NCI-H1105 treated with DMSO at 0.1 percent for 48 hours (cell line): ENCODE measurements at places on chromosomes 2 and 18.

DNA sequence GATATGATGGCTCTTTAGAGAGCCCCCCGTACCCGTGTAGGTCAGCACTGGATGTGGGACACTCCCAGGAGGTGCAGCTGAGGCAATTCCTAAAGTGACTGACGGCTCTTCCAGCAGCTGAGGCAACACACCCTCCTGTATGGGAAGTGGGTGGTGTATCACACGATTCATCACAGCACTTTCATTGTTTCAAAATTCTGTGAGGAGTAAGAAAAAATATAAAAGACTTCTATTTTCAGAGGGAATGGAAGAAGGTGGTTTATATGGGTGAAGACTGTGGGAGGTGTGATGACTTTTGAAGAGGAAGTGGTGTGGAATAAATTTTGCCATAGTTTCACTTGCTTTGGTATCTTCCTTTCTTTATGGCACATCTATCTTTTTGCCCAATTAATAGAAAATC is 22.3 kb downstream of the QPCT start:
- DNase-seq = no peak

GRCh38 chr2:19677825-19678518 is 223.8 kb downstream of the TTC32 start:
- no peak for DNase-seq

- no peak for DNase-seq
Observed at GRCh38 chr2:190596993-190597392, 51.9 kb upstream of the NAB1 start.

DNA sequence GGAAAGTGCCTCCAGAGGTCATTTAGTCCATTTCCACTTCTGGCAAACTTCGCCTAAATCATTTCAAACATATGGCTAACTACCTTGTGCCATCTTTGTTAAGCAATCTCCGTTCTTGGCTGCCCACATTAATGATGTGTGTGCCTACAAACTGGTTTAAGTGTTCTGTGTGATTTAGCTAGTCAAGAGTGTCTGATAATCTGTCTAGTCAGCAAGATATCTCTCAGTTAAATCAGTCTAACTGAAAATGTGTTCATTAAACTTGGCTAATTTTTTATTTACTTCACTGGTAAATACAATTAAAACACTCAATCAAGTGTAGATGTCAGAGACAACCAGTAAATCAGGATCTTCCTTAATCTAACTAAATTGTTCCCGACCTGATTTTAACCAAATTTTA is 352.4 kb downstream of the ERBB4 start:
- DNase-seq = no peak

DNA sequence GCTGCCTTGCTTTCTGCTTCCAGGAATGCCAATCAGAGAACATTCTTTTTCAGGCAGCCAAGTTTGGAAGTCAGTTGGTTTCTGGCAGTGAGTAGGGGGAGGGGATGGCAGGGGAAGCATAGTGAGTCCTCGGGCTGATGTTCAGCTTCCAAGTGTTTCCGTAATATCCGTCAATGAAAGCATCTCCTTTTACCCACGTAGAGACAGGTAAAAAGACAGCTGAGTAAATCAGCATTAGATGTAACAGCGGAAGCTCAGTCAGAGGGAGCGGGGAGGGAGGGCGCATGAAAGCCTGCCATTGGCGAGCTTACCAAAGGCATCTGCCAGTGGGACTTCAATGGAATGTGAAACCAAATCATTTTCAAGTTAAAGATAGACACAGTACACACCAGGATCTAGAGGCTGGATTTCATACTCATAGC is 117.1 kb upstream of the DTNA start:
- DNase-seq = no peak

DNA sequence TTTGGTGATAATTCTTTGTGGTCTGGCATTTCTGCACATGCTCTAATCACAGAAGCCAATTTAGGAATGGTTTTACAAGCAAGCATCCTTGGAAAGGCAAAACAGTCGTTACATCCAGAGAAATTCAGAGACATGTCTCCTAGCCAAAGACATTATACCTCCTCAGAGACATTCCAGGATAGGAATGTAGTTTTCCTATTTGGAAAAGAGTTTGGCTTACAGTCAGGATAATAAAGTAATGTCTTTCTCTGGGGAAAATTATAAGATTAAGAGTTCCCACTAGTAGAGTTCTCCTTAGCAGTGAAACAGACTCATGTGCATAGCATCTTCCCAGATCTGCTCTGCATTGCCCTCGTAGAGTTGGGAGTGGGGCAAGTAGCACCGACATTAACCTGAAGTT is 753.6 kb upstream of the TMEFF2 start:
- no peak for DNase-seq

- DNase-seq = no peak
Observed at GRCh38 chr2:231924889-231925275, 1.3 kb downstream of the NPPC start.

DNA sequence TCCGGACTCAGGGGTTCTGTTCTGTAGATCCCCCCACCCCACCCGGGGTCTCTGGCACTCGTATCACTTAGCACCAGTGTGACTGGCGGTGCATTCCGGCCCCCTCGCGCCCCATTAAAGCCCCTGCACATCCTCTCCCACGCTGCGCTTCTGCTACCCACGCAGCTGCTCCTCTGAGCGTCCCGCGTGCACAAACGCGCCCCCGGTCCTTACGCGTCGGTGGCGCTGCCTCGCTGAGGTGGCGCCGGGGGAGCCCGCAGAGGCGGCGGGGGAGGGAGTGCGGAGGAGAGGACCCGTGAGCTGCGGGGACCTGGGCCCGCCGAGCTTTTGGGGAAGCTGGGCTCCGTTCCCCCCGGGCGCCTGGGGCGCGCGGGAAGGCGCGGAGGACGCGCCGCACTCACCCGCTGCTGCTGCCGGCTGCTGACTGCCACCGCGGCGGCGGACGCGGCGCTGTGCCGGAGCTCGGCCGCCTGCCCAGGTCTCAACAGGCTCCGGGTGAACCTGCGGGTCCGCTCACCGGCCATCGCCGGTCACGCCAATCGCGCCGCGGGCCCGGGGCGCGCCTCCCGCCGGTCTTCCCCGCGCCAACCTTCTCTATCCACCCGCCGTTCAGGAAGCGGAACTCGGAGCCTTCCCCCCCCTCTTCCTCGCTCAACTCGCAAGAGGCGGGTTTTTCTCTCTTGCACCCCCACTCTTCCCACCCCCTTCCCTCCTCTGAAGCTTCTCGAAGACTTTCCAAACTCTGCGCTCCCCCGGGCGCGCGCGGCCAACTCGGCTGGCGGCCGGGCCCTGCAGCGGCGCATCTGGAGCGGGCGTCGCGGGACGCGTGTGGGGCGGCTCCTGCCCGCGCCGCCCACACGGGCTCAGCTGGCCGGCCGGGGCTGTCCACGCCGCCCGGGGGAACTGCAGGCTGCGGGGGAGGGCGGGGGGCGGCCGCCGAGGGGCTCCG is at the start of gene DOCK10:
Gene DOCK10 (minus strand): TSS at position 618 of the 949 bp plus-strand sequence. CDS start 94 bp downstream, at position 524.
- DNase-seq = peak; percentile 30

- DNase-seq = no peak
Observed at GRCh38 chr18:2960983-2961696, 51.8 kb downstream of the LPIN2 start.

- no peak for DNase-seq
Observed at GRCh38 chr18:51767293-51767692, 569.8 kb upstream of the MEX3C start.

GRCh38 chr2:240433973-240434727 is 1.3 kb upstream of the GPC1 start:
- DNase-seq = no peak

GRCh38 chr2:27108221-27108620 is 10.7 kb downstream of the CGREF1 start:
- no peak for DNase-seq

DNA sequence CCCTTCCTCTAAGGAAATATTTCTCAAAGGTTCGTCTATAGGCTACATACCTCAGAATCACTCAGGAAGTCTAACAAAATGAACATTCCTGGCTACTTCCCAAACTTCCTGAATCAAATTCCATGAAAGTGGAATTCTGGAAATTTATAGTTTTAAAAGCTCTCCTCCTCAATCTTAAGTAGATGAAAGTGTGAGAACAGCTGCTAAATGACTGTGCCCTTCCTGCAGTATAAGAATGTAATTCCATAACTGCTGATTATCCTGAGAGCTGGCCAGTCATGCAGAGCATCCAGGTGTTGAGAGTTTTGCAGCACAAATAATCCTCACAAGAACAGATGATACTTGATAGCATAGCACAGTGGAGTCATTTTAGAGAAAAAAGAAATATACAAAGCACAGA is 265.0 kb downstream of the KCNJ3 start:
- DNase-seq = no peak

- no peak for DNase-seq
Observed at GRCh38 chr2:157746234-157746950, 117.7 kb upstream of the ACVR1C start.

GRCh38 chr18:7084080-7085065 is 33.2 kb downstream of the LAMA1 start:
- no peak for DNase-seq

DNA sequence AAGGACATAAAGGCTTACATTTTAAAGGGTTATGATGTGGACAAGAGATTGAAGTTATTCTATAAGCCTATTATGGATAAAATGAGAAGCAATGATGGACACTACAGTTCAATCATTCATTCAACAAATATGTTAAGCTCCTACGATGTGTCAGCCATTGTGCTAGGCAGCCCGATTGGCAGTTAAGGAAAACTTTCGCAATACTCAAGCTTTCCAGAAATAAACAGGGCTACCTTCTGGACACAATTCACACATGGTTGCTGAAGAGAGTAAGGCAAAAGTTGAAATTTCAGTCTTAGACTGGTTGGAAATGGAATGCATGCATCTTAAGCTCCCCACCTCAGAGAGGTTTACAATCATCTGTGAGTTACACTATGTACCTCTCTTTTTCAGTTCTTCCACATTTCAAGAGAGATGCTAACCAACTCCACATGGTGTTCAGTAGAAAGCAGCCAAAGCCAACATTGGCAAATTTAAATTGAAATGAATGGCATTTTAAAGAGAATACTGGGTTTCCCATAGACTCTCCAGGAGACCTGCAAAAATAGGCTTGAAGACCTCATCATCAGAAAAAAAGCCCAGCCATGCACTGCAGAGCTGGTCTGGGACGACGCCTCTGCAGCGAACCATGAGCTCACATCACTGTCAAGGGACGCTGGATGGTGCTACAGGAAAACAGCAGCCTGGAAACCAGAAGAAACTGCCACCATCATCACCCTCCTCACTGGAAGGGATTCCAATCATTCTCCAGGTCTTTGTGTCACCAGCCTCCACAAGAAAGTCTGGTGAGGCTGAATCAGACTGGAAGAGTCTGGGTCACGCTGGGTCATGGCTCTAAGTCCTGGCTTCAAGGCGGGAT is 276.3 kb downstream of the AFF3 start:
- no peak for DNase-seq

GRCh38 chr2:26255759-26256384 is 11.1 kb downstream of the HADHB start:
- DNase-seq = no peak

GRCh38 chr2:29923110-29923721 is 1.8 kb upstream of the ALK start:
- DNase-seq = peak; percentile 71

GRCh38 chr2:108413711-108414095 is 35.3 kb upstream of the GCC2 start:
- no peak for DNase-seq

DNA sequence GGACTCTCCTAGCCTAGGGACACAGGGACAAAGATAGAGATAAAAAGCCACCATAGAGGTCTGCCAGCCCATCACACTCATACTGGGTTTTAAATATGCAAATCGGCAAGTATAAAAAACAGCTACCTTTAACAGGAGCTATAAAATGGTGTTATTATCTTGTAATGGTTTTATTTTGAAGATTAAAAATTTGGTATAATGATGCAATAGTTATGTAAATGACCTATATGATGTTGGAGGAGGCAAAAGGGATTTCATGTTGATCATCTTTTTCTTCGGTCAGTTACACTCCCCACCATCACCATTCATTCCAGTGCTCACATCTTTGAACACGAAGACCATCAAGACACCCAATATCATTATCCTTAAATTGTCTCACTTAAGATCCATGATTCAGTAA is 11.2 kb downstream of the ZNF521 start:
- no peak for DNase-seq

DNA sequence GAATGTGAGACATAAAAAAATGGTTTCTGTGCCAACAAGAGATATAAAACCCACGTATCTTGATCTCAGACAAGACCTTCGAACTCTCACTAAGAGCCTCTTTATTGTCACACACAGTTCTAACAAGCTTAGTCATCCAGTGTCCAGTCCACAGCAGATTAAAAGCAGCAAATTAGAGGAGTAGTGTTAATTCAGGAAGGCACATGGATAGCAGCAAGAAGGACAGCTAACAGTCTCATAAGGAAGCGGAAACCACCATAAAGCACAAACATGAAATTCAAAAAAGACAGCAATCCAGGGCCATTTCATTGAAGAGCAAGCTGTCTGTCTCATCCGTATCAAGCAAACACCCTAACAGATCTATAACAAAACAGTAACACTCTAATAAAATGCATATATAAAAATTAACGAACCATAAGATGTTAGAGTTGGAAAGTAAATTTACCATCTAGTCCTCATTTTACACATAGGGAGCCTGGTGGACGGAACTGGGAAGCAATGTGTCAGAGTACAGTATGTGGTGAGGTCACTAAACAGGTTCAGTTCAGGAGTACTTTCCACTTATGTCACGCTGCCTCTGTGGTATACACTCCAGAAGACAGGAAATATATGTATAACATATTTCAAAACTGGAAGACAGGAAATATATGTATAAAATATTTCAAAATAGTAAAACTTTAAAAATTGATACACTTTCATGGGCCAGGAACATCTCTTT is 18.3 kb downstream of the AAK1 start:
- no peak for DNase-seq

- no peak for DNase-seq
Observed at GRCh38 chr2:55163941-55164390, 68.1 kb downstream of the CLHC1 start.

GRCh38 chr2:201130524-201131186 is 14.7 kb downstream of the CFLAR start:
- no peak for DNase-seq

DNA sequence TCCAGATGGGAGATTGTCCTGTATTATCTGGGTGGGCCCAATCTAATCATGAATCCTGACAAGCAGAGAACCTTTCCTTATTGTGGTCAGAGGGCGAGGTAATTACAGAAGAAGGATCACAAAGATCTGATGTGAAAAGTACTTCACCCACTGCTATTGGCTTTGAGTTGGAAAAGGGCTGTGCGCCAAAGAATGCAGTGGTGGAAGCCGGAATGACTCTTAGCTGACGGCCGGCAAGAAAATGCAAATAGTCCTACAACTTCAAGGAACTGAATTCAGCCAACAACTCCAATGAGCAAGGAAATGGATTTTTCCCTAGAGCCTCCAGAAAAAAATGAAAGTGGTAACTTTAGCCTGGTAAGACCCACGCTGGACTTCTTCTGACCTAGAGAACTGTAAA is 67.3 kb downstream of the CTNNA2 start:
- DNase-seq = no peak

- peak; percentile 47 for DNase-seq
Observed at GRCh38 chr2:46364797-46365457, 67.7 kb downstream of the EPAS1 start.

DNA sequence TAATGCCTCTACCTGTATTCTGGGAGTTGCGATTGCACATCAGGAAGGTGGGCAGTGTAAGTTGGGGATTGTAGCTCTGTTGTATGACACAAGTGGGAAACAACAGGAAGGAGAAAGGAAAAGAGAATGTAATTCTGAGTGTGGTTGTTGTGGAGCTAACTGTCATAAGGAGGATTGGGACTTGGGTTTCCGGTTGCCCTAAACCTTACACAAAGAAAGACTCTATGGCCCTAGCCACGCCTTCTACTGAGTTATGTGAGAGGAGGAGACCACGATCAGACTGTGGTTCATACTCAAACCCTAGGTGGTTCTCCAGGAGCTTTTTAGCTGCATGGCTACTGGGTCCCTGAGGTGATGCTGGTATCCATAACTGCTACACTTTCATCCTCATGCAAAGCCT is 86.5 kb downstream of the TANC1 start:
- no peak for DNase-seq
